ENCODE measurements at places on chromosomes 5 and 9.
A peak's percentile ranks its signal among the peaks of the same experiment; 100 is the strongest.

- no peak for DNase-seq
- peaks cover 8% of the 10 kb centered on the region for H3K4me1 ChIP-seq
- H3K4me3 ChIP-seq, result no peak within 1 kb of the TSS
- no peak within 1 kb of the TSS for H3K27ac ChIP-seq
- H3K36me3 ChIP-seq, result peaks cover 74% of the 10 kb centered on the region
- H3K27me3 ChIP-seq, result no peaks in the 10 kb centered on the region
These were observed at the start of gene DND1 for GRCh38 chr5:140673187-140673976. DND1 (minus strand) TSS chr5:140673576; CDS start chr5:140673542, 34 bp downstream.

DNA sequence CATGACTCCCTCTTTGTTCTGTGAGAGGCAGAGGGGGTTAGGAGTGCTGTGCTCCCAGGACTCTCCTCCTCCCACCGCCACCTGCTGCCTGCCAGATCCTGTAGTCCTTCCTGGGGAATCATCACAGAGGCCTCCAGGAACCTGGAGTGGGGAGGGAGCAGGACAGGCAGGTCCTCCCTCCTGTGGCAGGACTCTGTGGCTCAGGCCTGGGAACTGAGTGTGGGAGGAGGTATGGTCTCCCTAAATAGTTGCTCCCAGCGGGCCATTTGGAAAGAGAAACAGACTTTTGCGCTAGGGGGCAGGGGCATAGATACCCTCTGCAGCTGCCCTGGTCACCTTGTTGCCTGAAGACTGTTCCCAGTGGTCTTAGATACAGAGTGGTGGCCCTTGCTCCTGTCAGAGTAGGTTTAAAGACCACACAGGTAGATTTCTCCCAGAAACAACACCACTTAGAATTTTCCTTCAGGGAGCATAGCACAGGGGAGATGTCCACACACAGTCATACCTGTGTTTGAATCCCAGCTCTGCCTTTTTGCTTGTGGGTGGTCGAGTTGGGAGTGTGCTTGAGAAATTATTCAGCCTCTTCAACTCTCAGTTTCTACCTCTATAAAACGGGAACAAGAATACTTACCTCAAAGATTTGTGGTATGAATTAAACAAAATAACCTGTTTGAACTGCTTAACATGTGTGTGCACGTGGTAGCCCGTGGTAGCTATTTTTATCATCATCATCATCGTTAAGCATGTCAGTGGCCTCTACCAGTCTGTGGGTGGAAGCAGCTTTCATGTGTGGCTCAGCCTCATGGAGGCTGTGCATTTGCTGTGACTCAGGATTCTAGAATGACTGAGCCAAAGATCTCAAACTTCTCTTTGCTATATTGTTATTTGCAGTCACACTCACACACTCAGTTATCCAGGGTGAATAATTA, 55.8 kb downstream of the SLC22A5 start:
- H3K27ac ChIP-seq, result peak overlapping the region; percentile 96
- peak overlapping the region; percentile 81 for H3K4me3 ChIP-seq
- H3K27me3 ChIP-seq, result no peaks in the 10 kb centered on the region
- H3K36me3 ChIP-seq, result peaks cover 39% of the 10 kb centered on the region

- H3K4me1 ChIP-seq, result no peaks in the 10 kb centered on the region
- no peak overlapping the region for H3K4me3 ChIP-seq
- H3K27me3 ChIP-seq, result peaks cover 1% of the 10 kb centered on the region
- no peak for DNase-seq
- H3K36me3 ChIP-seq, result no peaks in the 10 kb centered on the region
- no peak overlapping the region for H3K27ac ChIP-seq
These were observed 78.3 kb upstream of the PCSK5 start for GRCh38 chr9:75812141-75812540.

DNA sequence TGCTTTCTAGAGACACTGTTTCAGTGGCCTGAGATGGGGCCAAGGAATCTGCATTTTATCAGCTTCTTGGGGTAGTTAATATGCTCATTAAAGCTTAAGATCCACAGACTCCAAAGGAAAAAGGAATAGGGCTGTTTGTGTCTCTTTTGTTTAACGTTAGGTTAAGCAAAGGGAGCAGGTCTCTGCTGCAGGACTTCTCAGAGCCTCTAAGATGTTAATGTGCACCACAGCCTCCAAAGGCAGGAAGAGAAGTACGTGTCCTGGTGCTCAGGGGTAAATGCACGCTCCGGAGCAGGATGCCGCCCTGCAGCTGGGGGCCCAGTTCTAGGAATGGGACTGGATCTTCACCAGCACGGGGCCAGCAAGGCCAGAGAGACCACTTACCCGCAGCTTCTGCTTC, 19.6 kb downstream of the SPARC start:
- H3K27ac ChIP-seq, result no peak overlapping the region
- H3K36me3 ChIP-seq, result no peaks in the 10 kb centered on the region
- H3K4me1 ChIP-seq, result peaks cover 9% of the 10 kb centered on the region
- DNase-seq, result no peak
- no peak overlapping the region for H3K4me3 ChIP-seq

GRCh38 chr5:144416196-144416595, 245.5 kb downstream of the KCTD16 start:
- no peak overlapping the region for H3K4me3 ChIP-seq
- DNase-seq, result no peak
- no peak overlapping the region for H3K27ac ChIP-seq

GRCh38 chr9:22105005-22105722, 96.1 kb upstream of the CDKN2B start:
- peaks cover 33% of the 10 kb centered on the region for H3K4me1 ChIP-seq
- peaks cover 44% of the 10 kb centered on the region for H3K27me3 ChIP-seq
- no peak for DNase-seq
- H3K27ac ChIP-seq, result no peak overlapping the region
- H3K4me3 ChIP-seq, result no peak overlapping the region
- peaks cover 4% of the 10 kb centered on the region for H3K36me3 ChIP-seq

DNA sequence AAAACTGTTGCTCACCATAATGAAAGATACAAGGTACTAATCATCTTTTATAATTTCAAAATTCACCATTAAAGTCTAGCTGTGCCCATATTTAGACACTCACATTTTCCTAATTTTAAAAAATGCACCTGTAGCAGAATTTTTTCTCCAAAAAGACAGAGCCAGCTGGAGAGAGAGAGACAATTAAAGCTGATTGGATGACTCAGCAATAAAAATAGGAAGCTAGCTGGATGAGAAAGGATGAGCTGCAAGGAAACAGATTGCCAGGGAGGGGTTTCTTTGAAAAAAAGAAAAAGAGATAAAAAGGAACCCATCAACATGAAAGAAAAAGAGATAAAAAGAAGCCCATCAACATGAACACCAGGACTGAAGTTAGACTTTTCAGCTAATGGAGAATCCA, 73.8 kb downstream of the HCN1 start:
- H3K4me3 ChIP-seq, result no peak overlapping the region
- no peaks in the 10 kb centered on the region for H3K4me1 ChIP-seq
- H3K27ac ChIP-seq, result no peak overlapping the region
- H3K36me3 ChIP-seq, result no peaks in the 10 kb centered on the region
- H3K27me3 ChIP-seq, result no peaks in the 10 kb centered on the region
- DNase-seq, result no peak

DNA sequence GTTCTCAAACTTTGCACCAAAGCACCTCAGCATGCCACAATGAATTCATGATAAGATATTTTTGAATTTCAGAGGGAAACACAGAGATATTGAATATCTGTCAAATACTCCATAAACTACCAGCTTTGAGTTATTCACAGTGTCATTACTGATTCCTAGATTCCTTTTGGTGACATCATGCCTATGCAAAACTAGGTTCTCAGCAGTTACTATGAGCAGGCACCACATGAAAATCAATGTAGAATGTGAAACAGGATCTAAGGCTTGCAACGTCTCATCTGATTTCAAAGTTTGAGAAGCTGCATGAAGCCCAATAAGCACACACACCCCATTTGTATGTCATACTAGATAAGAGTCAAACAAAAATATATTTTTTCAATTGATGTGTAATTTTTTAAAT, 426.5 kb downstream of the NR2F1-AS1 start:
- H3K36me3 ChIP-seq, result no peaks in the 10 kb centered on the region
- H3K27ac ChIP-seq, result no peak overlapping the region
- H3K27me3 ChIP-seq, result no peaks in the 10 kb centered on the region
- DNase-seq, result no peak

- no peak overlapping the region for H3K27ac ChIP-seq
- H3K4me1 ChIP-seq, result peaks cover 3% of the 10 kb centered on the region
- peaks cover 33% of the 10 kb centered on the region for H3K27me3 ChIP-seq
- no peaks in the 10 kb centered on the region for H3K36me3 ChIP-seq
- no peak overlapping the region for H3K4me3 ChIP-seq
These were observed 814 bp downstream of the KIF12 start for GRCh38 chr9:114098021-114098935.

- no peak for DNase-seq
- H3K27ac ChIP-seq, result no peak overlapping the region
- H3K4me3 ChIP-seq, result no peak overlapping the region
- H3K36me3 ChIP-seq, result no peaks in the 10 kb centered on the region
These were observed 126.7 kb downstream of the FOXD1 start for GRCh38 chr5:73321757-73322436.

GRCh38 chr5:130052752-130053151, 148.5 kb downstream of the CHSY3 start:
- no peaks in the 10 kb centered on the region for H3K4me1 ChIP-seq
- H3K4me3 ChIP-seq, result no peak overlapping the region

DNA sequence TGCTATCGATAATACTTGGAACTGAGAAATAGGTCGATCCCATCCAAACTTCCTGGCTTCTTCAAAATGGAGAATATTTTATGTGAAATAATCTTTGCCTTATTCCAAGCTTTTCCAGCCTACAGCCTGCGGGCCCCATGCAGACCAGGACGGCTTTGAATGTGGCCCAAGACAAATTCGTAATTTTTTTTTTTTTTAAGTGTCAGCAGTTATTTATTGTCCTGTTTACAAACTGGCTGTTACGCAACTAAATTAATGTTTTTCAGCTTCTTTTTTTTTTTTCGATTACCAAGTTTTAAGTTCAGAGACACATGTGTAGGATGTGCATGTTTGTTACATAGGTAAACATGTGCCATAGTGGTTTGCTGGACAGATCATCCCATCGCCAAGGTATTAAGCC, 411.7 kb upstream of the EDIL3 start:
- no peaks in the 10 kb centered on the region for H3K36me3 ChIP-seq
- H3K27me3 ChIP-seq, result no peaks in the 10 kb centered on the region
- H3K4me3 ChIP-seq, result no peak overlapping the region
- DNase-seq, result no peak
- H3K27ac ChIP-seq, result no peak overlapping the region
